GF-D8 (cell line): ENCODE measurements at places on chromosomes 6 and 20.

- no peak for DNase-seq
These were observed 8.8 kb upstream of the MOCS1 start for GRCh38 chr6:39942903-39943580.

- no peak for DNase-seq
These were observed 81.1 kb downstream of the BMP5 start for GRCh38 chr6:55794136-55794812.

DNA sequence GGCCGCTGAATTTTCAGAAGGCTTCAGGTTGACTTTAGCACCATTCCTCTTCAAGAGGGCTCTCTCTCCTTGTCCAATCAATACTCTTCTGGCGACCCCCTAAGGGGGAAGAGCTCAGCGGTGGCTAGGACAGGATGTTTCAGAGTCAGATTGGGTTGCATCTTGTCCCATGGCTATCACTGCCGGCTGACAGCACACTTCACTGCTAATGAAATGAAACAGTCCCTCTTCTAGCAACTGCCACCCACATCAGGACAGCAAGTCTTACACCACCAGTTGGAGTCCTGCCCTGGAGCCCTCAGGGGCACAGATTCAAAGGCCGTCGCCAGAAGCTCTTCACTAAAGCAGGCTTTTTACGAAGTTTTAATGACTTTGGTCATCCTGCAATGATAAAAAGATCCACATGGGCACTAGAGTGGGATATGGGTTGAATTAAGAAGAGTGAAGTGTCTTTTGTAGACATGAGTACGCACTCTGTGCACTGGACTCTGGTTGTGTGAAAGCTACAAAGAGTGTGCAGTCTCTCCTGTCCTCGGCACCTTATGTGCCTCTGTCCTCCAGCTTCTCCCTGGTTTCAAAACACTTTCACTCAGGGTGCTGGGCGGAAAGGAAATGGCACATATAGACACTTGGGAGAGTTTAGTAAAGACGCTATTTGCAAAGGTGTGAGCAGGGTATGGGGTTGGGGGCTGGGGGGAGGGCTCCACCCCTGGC lies 66.1 kb upstream of the SLC22A16 start:
- no peak for DNase-seq

GRCh38 chr6:14118446-14118845 lies 874 bp downstream of the CD83 start:
- peak; percentile 17 for DNase-seq

DNA sequence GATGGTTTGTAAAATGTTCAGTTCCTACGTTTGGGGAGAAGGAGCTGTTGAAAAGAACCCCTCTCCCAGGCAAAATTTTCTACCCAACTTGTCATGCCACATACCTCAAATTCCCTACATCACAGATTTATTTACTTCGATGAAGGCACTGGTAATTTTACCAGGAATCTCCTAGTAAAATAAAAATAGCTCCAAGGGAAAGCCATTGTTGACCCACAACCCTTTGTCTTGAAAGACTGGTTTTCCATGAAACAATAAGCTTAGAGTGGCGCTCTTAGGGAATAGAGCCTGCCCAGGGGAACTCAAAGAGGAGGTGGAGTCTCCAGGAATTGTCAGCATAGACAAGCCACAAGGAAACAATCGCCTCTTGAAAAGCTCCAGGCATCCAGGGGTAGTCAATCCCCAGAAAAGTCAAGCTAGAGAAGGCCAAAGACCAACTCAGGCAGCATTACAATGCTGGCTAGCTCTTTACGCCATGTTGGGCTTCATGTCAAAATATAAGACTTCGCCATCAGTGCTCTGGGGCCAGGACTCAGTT lies 99.2 kb upstream of the RREB1 start:
- no peak for DNase-seq

DNA sequence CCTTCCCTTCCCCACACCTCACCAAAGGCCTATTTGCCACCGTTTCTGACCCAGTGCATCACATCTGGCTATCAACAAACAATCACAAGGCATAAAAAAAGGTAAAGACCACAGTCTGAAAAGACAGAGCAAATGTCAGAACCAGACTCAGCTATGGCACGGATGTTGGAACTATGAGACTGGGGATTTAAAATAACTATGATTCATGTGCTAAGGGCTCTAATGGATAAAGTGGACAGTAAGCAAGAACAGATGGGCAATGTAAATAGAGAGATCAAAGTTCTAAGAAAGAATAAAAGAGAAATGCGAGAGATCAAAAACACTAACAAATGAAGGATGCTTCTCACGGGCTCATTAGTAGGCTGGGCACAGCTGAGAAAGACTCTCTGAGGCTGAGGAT lies 99.5 kb downstream of the LAMP5 start:
- DNase-seq, result no peak

DNA sequence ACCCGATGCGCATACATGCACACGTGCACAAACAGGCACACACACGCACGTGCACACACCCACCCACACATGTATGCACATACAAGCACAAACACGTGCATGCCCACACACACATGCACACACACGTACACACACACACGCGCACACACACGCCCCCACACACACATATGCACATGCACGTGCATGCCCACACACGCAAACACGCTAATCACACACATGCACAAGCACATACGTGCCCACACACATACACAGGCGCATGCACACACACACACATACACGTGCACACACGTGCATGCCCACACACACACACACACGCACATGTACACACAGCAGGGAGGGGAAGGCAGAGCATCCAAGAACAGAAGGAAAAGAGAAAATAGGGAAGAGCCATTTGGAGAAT lies 26.8 kb upstream of the CHRNA4 start:
- no peak for DNase-seq

DNA sequence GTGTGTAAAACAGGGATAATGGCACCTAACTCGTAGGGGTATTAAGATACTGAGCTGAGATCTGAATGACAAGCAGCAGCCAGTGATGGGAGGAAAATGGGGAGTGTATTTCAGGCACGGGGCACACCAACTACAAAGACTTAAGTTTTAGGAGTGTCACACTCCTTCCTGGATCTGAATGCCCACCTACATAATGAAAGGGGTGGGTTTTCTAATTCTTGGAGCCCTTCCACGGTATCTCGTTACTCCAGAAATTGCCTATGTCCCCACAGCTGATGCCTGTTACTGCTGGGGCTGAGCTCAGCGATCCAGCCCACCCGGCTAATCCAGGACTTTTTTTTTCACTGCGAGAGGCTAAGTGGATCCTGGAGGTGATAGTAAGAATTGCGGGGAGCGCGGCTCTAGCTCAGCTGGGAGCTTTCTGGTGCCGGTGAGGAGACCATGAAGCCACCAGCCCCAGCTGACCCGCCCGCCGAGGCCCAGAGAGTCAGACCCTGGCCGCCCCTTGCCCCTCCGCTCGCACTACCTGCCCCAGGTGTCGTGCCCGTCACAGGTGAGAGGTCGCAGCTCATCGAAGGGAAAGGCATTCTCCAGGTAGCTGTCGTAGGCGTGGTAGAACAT lies 727 bp downstream of the EDEM2 start:
- DNase-seq, result no peak

- DNase-seq, result no peak
These were observed 91.3 kb downstream of the ADGRB3 start for GRCh38 chr6:68726337-68726736.

DNA sequence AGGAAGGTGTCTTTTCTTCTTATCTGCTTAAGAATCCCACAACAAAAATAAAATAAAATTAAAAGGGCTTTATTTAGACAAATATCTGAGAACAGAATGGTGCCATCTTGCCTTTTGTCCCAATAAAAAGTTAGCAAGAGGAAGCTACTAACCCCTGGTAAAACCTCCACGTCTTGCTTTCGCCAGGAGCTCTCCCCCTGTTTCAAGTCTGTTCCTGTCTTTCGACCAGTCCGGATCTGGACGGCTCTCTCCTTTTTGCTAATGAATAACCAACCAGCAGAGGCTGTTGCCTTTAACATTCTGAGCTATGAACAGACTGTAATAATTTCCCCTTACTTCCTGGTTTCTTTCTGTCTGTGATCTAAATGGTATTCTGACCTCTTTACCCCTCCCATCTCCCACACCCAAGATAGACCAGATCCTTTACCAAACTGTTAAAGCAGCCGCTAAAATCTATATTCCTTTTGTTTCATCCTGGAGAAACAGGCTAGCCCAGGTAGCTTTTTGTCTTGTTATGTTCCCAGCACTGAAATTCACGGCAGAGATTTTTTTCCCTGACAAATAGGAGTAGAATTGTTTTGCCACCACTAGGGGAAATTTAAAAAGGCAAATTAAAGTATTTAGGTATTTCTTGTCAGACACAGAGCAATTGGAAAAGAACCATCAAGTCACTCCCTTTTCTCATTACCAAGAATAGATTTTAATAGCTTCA lies at the start of gene FRK:
Gene FRK (minus strand): TSS at position 320 of the 712 bp plus-strand sequence. CDS start 580 bp downstream, outside the sequence.
- DNase-seq, result no peak

GRCh38 chr20:35680452-35681183 lies 15.9 kb upstream of the CPNE1 start:
- DNase-seq, result peak; percentile 14

GRCh38 chr6:170289180-170289931 lies 1.5 kb downstream of the DLL1 start:
- no peak for DNase-seq

DNA sequence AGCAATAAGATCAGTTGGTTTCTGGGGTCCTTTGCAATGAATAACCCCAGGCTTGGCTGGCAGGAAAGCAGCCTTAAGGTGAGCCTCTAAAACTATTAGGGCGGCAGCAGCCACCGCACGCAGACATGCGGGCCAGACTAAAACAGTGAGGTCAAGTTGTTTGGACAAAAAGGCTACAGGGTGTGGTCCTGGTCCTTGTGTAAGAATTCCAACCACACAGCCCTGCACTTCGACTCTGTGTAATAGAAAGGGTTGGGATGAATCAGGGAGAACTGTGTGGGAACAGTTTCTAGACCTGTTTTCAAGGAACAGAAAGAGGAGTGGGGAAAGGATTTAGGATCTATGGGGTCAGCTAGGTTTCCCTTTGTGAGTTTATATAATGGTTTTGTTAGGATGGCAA lies 237.6 kb downstream of the SMOC2 start:
- DNase-seq, result no peak
